SK-N-SH (cell line): ENCODE measurements at places on chromosomes 13 and 19.

GRCh38 chr13:46313432-46314257 lies 73.4 kb downstream of the RUBCNL start:
- no peak overlapping the region for H3K27ac ChIP-seq
- no peaks in the 10 kb centered on the region for H3K27me3 ChIP-seq
- no peak for DNase-seq
- H3K4me1 ChIP-seq: no peaks in the 10 kb centered on the region

GRCh38 chr19:18109341-18109732 lies 11.8 kb downstream of the MAST3 start:
- H3K4me3 ChIP-seq: peak overlapping the region; percentile 63
- DNase-seq: no peak
- no peaks in the 10 kb centered on the region for H3K4me1 ChIP-seq
- no peak overlapping the region for H3K27ac ChIP-seq
- H3K36me3 ChIP-seq: no peaks in the 10 kb centered on the region

- H3K4me3 ChIP-seq: no peak overlapping the region
- no peaks in the 10 kb centered on the region for H3K27me3 ChIP-seq
- no peak for DNase-seq
- no peaks in the 10 kb centered on the region for H3K36me3 ChIP-seq
- no peak overlapping the region for H3K27ac ChIP-seq
- no peaks in the 10 kb centered on the region for H3K4me1 ChIP-seq
These were observed 1417.1 kb upstream of the ATXN8OS start for GRCh38 chr13:68690567-68690966.

DNA sequence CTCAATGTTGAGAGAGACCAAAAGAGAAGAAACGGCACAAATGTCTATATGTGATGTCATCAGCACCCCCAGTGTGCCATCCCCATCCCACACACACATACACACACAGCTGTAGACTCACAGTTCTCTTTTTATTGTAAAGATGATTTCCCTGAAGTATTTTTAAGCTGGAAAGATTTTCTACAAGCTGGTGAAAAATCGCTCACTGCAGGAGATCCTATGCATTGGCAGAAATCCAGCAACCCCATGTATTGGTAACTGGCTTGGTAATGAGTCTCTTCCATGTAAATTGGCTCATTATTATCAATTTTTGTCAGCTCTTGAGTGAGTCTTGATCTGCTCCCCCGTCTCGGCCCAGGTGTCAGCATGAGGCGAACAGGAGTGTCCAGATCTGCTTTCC lies 107.1 kb upstream of the UQCRFS1 start:
- H3K4me3 ChIP-seq: no peak overlapping the region
- no peak for DNase-seq
- no peaks in the 10 kb centered on the region for H3K36me3 ChIP-seq
- H3K4me1 ChIP-seq: no peaks in the 10 kb centered on the region
- peaks cover 6% of the 10 kb centered on the region; the same call in 1 of the 2 replicates for H3K27me3 ChIP-seq
- no peak overlapping the region for H3K27ac ChIP-seq

DNA sequence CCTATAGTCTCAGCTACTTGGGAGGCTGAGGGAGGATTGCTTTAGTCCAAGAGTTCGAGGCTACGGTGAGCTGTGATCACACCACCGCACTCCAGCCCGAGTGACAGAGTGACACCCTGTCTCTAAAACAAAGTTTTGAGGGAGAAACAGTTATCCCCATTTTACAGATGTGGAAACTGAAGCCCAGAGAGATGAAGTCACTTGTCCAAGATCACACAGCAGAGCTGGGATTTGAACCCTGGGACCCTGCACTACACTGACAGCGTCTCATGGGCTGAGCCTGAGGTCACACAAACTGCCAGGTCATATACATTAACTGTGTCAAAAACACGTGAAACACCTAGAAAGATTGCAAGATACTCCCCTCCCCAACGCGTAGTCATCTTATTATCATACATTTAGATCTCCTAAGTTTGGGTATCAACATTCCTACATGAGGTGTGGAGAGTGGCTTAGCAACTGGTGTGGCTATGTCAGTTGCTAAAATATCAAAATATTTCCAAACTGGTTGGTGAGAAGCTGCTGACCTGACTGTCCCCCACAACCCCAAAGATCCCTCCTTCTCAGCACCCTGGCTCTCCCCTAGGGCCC lies 8.2 kb downstream of the FCGBP start:
- no peak for DNase-seq
- H3K36me3 ChIP-seq: no peaks in the 10 kb centered on the region
- H3K27me3 ChIP-seq: no peaks in the 10 kb centered on the region; the same call in 1 of the 2 replicates
- H3K4me3 ChIP-seq: no peak overlapping the region
- H3K4me1 ChIP-seq: no peaks in the 10 kb centered on the region

GRCh38 chr13:67557642-67558241 lies 327.6 kb upstream of the PCDH9 start:
- H3K4me1 ChIP-seq: no peaks in the 10 kb centered on the region
- H3K4me3 ChIP-seq: no peak overlapping the region
- H3K36me3 ChIP-seq: no peaks in the 10 kb centered on the region
- no peak for DNase-seq
- H3K27me3 ChIP-seq: no peaks in the 10 kb centered on the region

GRCh38 chr19:55146078-55146704 lies 2.8 kb downstream of the TNNT1 start:
- peak; percentile 76 for DNase-seq
- no peak overlapping the region for H3K27ac ChIP-seq
- H3K36me3 ChIP-seq: no peaks in the 10 kb centered on the region
- H3K4me3 ChIP-seq: peak overlapping the region; percentile 24
- H3K27me3 ChIP-seq: peaks cover 28% of the 10 kb centered on the region

- H3K36me3 ChIP-seq: no peaks in the 10 kb centered on the region
- H3K27me3 ChIP-seq: no peaks in the 10 kb centered on the region
- no peak overlapping the region; the same call in 1 of the 2 replicates for H3K4me3 ChIP-seq
- H3K27ac ChIP-seq: peak overlapping the region; percentile 66
- peak; percentile 75 for DNase-seq
- peaks cover 24% of the 10 kb centered on the region for H3K4me1 ChIP-seq
These were observed 164.7 kb downstream of the KATNAL1 start for GRCh38 chr13:30142486-30143211.

DNA sequence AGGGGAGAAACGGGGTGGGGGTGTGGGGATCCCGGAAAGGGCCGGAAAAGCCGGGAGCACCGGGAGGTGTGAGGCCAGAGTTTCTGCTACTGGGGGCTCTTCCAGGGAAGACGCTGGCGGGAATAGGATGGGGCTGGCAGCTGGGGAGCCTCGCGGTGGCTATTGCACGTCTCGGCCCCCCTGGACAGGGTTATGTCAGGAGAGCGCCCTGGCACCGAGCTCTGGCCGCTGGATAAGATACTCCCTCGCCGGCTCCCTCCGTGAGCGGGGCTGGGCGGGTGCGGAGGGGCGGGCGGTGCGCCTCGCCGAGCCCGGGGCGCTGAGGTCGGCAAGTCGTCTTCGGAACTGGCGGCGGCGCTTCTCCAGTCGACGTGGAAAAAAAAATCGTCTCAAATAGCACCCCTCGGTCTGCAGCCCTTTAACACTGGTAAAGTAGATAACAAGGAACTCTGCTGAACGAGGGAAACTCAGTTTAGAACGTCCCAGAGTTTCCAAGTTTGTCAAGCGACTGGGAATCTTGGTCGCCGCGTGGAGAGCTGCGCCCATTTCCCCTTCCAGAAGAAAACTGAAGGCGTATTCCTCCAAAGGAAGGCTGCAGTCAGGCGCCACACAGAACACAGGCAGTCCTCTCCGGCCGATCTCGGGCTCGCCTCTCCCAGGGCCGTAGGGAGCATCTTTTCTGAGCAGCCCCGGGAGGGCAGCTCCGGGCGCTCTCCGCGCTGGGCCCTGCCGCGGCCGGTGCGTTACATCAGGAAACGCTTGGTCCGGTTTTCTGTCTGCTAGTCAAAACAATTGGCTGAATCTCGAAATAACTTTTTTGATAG lies 115.1 kb downstream of the KCNRG start:
- H3K36me3 ChIP-seq: no peaks in the 10 kb centered on the region
- peaks cover 6% of the 10 kb centered on the region; the same call in 1 of the 2 replicates for H3K4me1 ChIP-seq
- no peak overlapping the region for H3K27ac ChIP-seq

- H3K27me3 ChIP-seq: no peaks in the 10 kb centered on the region
- H3K4me3 ChIP-seq: no peak overlapping the region
- peak overlapping the region; percentile 50 for H3K27ac ChIP-seq
- no peaks in the 10 kb centered on the region for H3K36me3 ChIP-seq
These were observed 529.3 kb downstream of the IRS2 start for GRCh38 chr13:109256866-109257760.

- H3K27me3 ChIP-seq: no peaks in the 10 kb centered on the region
- peak overlapping the region; percentile 66 for H3K4me3 ChIP-seq
- peaks cover 7% of the 10 kb centered on the region; the same call in 1 of the 2 replicates for H3K36me3 ChIP-seq
- no peak overlapping the region for H3K27ac ChIP-seq
These were observed 1.1 kb downstream of the ZNF444 start for GRCh38 chr19:56142087-56142787.

GRCh38 chr19:4376991-4377781 lies 23.2 kb downstream of the SH3GL1 start:
- H3K4me3 ChIP-seq: no peak overlapping the region
- peak overlapping the region; percentile 80 for H3K27ac ChIP-seq
- H3K36me3 ChIP-seq: no peaks in the 10 kb centered on the region; the same call in 1 of the 2 replicates
- H3K4me1 ChIP-seq: peaks cover 33% of the 10 kb centered on the region

DNA sequence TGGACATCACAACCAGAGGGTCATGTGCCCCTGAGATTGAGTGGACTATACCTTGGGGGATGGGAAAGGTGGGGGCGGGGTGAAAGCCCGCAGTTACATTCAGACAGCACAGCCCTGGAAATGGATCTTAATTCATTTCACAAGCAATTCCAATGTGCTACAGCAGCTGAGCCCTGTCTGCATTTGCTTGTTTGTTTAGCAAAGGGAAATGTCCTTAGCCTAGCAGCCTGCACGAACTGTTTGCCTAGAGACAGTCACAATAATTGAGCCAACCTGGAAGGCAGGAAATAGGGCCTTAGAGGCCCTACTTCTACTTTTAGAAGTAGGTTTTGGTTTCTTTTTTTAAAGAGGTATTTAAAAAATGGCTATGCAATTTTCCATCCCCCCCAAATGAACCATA lies 177.3 kb upstream of the KL start:
- H3K36me3 ChIP-seq: no peaks in the 10 kb centered on the region
- no peak overlapping the region for H3K4me3 ChIP-seq
- H3K27ac ChIP-seq: no peak overlapping the region
- no peaks in the 10 kb centered on the region for H3K27me3 ChIP-seq
- no peak for DNase-seq

- H3K4me1 ChIP-seq: peaks cover 10% of the 10 kb centered on the region
- DNase-seq: peak; percentile 30
- H3K27me3 ChIP-seq: no peaks in the 10 kb centered on the region
- peak overlapping the region; percentile 81 for H3K4me3 ChIP-seq
These were observed 1.2 kb downstream of the MTIF3 start for GRCh38 chr13:27449081-27449603.

DNA sequence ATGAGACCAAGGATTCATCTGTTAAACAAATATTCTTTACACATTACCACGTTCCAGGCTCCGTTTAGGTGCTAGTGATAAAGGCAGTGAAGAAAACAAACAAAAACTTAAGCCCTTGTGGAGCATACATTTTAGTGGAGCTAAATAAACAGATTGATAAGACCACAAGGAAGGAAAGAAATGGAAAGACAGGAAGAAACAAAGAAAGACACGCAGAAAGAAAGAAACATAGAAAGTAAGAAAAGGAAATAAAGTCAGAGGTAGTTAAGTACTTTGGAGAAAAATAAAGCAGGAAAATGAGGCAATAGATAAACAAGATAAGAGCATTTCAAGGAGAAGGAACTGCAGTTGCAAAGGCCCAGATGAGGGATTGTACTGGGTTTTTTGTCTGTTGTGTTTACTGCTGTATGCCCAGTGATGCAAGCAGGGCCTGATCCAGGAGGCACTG lies 998 bp downstream of the NFKBIB start:
- peaks cover 5% of the 10 kb centered on the region; the same call in 1 of the 2 replicates for H3K36me3 ChIP-seq
- H3K4me3 ChIP-seq: peak overlapping the region; percentile 66
- no peaks in the 10 kb centered on the region for H3K27me3 ChIP-seq

GRCh38 chr13:94419925-94420305 lies 59.6 kb downstream of the DCT start:
- no peak overlapping the region for H3K27ac ChIP-seq
- no peak overlapping the region for H3K4me3 ChIP-seq
- no peak for DNase-seq
- H3K27me3 ChIP-seq: no peaks in the 10 kb centered on the region
- no peaks in the 10 kb centered on the region for H3K36me3 ChIP-seq

GRCh38 chr19:52211203-52211602 lies 21.4 kb downstream of the PPP2R1A start:
- peaks cover 77% of the 10 kb centered on the region for H3K36me3 ChIP-seq
- no peak for DNase-seq
- no peaks in the 10 kb centered on the region for H3K4me1 ChIP-seq
- H3K27me3 ChIP-seq: no peaks in the 10 kb centered on the region

- no peaks in the 10 kb centered on the region for H3K36me3 ChIP-seq
- peak within 1 kb of the TSS; percentile 70 for H3K4me3 ChIP-seq
- H3K27me3 ChIP-seq: peaks cover 38% of the 10 kb centered on the region
- peak; percentile 62 for DNase-seq
- peaks cover 20% of the 10 kb centered on the region; the same call in 1 of the 2 replicates for H3K4me1 ChIP-seq
These were observed at the start of gene PCDH17 for GRCh38 chr13:57631596-57632275. Gene PCDH17, plus strand, starts transcription at chr13:57631744. Its CDS starts 803 bp downstream, at chr13:57632547.

GRCh38 chr19:48635966-48636858 lies 967 bp downstream of the DBP start:
- peak overlapping the region; percentile 83 for H3K27ac ChIP-seq
- no peak for DNase-seq
- H3K4me1 ChIP-seq: peaks cover 39% of the 10 kb centered on the region
- peak overlapping the region; percentile 74 for H3K4me3 ChIP-seq
- H3K36me3 ChIP-seq: peaks cover 10% of the 10 kb centered on the region

DNA sequence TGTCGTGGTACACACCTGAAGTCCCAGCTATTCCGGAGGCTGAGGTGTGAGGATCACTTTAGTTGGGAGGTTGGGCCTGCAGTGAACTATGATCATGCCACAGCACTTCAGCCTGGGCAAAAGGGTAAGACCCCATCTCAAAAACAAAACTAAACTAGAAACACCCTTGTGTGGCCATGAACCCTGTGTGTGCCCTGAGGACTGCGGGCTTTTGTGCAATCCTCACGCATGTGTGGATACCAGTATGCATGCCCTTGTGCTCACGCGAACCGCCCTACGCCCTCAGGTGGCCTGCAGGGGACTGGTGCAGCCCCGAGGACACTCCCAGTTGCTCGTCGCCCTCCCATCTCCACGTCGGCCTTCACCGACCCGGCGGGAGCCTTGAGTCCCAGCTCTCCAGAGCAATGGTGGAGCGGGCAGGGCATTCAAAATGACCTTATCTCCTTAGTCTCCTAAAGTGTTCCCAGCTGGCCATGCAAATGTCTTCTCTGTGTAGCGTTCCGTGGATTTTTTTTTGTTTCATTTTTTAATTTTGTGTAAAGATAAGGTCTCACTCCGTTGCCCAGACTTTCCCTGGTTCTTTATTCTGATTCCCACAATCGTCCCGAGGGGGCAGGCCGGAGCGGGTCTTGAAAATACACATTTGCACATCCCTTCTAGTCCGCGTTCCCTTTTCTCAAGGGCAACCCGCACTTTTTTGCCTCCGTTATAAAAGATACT lies 868 bp upstream of the EGLN2 start:
- peak; percentile 77 for DNase-seq
- H3K4me1 ChIP-seq: peaks cover 28% of the 10 kb centered on the region; the same call in 1 of the 2 replicates
- H3K27me3 ChIP-seq: no peaks in the 10 kb centered on the region
- H3K27ac ChIP-seq: peak overlapping the region; percentile 84
- H3K4me3 ChIP-seq: peak overlapping the region; percentile 65
